ENCODE measurements at places on chromosomes 12 and 14.
A peak's percentile ranks its signal among the peaks of the same experiment; 100 is the strongest.

GRCh38 chr14:91328313-91329050, 84.0 kb upstream of the GPR68 start:
- DNase-seq: no peak

DNA sequence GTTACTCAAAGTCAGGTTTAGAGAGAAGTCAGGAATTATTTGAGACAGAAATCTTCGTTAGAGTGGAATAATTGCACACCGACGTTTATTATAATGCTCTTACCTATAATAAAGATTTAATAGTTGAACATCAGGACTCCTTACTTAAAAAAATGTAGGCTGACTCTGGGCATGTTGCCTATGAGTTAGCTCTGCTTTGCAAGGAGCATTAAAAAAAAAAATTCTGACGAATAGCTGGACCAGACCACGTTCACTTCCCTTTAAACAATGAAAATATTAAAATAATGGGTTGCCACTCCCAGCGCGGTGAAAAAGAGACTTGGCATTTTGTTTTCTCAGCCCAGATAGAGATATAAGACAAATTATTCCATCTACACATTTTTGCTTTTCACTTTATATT, 574 bp upstream of the FANCM start:
- DNase-seq: peak; percentile 44

DNA sequence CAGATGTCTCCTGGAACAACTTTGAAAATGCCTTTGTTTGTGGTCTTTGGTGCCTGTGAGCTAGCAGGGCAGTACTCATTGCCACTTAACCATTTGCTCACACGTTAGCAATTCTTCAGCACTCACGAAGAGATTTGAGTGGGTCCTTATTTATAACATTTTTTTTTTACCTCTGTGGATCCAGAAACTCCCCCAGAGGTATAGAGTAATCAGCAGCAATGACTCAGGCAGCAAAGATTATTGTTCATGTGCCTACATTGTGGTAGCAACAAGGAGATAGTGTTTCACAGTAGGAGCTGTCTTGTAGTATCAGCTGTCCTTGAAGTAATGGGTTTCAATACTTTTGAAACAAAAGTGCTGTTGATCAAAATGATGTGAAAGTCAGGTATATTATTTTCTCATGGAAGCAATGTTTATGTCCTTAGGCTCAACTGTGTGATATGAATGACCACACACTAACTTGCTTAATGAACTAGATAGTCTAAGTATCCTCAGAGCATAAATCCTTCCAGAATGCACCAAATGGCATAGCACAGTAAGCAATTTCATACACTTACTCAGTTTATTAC, 304.1 kb downstream of the EGLN3 start:
- peak; percentile 77 for DNase-seq

DNA sequence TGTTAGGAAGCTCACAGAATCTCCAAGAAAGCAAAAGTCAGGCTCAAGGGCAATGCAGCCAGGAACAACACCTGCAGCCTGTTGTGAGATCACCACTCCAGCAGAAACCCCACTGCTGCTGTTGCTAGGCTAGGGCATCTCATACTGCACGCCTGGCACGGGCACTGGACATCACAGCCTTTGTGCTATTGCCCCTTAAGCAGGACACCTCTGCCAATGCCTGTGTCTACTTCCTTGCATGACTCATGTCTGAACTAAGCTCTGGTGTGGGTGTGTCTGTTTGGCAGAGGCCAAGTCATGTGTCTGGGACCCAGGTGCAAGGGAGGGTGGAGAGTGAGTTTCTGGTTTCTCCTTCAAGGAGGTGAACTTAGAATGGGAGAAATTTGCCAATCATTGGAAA, 10.0 kb upstream of the DDX47 start:
- DNase-seq: peak; percentile 88

DNA sequence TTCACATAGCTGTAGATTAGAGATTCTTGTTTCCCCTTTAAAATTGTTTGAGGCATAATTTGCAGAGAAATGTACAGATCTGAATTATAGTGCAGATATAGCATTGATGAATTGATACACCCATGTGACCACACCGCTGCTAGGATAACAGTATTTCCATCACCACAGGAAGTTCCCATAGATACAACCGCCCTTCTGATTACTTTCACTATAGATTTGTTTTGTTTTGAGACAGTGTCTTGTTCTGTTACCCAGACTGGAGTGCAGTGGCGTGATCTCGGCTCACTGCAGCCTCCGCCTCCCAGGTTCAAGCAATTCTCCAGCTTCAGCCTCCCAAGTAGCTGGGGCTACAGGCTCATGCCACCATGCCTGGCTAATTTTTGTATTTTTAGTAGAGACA, 8.8 kb upstream of the ASPG start:
- no peak for DNase-seq
